Cortex of kidney (tissue), 1 donor: ENCODE measurements at places on chromosomes 2 and 18.

DNA sequence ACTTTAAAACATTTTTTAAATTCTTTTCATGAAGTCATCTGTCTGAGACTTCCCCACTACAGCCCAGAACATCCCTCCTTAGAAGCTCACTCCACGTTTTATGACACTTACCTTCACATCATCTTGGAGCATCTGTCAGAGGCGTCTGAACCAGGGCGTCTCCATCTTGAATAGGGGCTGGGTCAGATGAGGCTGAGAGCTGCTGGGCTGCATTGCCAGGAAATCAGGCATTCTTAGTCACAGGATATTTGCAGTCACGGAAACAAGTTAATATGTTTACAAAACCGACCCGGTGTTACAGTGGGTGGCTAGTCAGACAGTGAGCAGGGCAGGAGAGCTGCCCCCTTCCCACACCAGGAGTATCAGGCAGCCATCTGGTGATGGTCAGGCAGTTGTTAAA is 456.5 kb downstream of the FBXO15 start:
- no peak for DNase-seq

GRCh38 chr2:2116657-2117056 is 214.4 kb downstream of the MYT1L start:
- no peak for DNase-seq

DNA sequence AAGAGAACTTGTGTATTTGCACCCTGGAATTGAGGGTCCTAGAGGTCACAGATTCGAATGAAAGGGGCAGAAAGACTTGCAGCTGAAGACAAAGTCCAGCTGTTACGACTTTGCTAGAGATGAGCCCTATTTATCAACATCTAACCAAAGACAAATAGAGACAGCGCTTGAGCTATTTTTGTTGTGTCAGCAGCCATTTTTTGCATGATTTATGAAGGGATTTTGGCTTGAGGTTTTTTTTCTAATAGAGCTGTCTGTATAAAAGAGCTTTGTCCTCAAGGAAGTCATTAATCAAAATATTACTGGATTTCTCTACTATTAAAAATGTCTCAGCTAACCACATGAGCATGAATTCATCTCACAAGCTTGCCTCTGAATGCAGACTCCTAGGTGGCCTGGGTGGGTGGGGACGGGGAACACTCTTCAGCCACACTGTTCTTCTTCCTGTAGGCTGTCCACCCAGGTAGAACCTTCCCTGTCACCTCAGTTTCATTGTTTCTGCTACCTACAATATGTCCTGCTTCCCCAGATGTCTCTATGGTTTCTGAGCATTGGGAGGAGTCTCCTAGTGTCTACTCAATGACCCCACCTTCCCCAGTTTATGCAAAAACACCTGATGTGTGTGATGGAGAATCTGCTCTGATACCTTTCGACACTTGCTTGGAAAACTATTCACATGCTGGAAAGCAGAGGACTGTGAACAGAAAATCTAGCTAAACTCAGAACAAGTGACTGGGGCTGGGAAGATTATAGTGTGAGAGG is 7.2 kb upstream of the CD226 start:
- DNase-seq = no peak

DNA sequence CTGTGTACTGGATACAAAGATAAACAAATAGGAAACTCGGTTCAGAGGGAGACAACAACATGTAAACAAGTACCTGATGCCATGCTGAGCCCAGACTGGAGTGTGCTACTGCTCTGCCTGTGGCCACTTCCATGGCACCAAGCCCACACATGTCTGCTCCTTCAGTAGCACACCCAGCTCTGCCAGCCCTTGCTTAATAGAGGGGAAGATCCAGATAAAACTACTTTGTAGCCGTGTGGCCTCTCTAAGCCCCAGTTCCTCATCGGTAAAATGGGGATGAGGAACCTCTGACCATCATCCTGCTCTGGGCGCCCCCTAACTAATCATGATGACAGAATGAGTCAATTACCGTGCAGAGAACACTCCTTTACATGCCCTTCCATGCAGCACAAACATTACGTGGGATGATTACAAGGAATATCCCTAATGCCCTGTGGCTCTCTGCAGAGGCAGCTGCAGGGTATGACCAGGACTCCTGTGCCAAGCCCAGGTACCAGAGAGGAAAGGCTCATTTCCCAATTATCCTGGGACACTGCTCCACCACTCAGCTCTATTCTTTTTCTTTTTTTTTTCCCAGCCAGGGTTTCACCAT is 34.9 kb downstream of the DNMT3A start:
- no peak for DNase-seq

DNA sequence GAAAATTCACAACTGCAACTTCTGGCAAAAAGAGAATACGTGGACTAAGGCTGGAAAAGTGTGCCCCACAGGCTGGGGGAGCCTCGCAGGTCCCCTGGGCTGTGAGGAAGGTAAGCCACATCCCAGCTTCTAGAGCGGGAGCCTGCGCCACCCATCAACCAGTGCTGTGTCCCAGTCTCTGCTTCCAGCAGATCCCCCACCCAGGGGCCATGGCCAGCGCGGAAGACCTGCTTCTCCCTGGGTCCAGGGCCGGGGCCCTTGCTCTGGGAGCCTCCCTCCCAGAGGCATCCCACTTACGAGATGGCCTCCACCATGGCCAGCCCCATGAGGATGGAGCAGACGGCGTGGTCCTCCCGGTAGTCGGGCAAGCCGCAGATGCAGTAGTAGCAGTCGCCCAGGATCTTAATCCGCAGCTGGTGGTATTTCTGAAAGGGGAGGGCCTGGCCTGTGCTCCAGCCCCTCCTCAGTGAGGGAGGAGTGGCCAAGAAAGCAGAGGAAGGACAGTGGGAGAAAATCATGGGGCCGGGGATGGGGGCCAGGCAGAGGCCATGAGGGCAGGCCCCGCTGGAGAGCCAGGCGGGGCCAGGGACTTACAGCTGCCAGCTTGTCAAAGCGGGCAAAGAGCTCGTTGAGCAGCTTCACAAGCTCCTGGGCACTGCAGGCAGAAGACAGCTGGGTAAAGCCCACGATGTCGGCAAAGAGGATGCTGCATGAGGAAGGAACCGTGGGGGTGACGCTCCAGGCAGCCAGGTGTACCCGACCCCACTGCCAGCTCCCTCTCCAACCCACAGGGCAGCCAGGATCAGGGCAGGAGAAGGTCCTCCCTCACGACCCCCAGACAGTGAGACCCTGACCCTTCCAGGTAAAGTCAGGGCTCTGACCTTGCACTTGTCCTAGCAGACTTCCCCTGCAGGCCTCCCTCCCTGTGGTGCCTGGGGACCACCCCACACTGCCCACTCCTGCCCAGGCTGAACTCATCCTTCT is 48.0 kb downstream of the CENPO start:
- DNase-seq = no peak

DNA sequence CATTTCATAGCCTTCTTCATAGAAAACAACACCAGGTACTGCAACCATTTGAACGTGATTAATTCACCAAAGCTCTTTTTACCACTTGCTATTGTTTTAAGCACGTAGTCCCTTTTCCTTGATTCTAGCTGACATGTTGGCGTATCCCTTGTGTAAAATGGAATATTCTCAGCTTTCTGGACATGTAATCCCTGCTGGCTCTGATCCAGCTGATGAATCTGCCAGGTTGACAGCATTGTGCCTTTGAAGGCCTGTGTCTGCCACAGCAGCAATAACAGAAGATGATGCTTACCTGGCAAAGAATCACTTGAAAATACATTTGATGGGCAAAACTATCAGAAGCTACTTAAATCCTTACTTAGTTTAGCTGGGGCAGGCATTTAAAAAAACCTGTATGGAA is 81.0 kb upstream of the CCDC150 start:
- no peak for DNase-seq

- no peak for DNase-seq
These were observed 80.3 kb downstream of the GORASP2 start for GRCh38 chr2:171009386-171009785.

DNA sequence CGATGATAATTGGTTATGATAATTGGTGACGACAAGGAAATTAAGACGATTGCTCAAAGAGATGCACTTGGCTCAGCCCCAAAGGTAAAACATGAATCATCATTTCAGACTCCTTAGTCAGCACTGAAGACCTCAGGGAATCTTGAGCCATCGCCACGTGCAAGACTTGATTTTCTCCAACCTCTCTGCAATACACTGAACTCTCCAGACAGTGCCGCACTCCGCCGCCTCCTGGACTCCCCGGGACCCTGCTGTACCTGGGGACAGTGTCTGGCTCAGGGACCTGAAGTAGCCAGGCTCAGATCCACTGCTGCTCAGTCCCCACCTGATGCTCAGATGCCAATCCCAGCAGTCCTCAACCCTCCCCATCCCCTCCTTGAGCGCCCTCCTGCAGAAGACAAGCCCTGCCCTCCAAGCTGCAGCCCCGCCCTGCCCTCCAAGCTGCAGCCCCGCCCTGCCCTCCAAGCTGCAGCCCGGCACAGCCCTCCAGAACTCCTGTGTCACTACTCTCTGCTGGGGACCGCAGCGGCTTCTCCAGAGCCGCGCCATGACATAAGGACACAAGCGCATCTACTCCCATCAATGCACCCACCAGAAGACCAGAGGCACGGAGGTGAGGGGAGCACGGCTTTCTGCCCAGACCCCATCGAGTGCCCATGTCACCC is 1.1 kb downstream of the TMEM18 start:
- DNase-seq = no peak

DNA sequence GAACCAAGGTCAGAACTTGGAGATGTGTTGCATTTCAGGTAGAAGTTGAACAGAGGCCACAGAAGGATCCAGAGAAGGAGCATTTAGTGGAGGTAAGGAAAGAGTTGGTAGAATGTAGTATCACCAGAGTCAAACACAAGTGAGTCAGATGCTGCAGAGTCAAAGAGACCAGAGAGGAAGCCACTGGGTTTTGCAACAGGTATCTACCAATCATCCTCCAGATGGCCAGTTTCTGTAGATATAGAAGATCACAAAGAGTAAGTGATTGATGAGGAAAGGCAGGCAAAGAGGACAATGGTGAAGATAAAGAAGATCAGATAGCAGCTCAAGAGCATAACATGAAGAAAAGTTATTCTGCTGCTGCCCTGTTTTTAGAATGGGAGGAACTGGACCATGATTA is 75.9 kb downstream of the GTF3C3 start:
- DNase-seq = no peak

DNA sequence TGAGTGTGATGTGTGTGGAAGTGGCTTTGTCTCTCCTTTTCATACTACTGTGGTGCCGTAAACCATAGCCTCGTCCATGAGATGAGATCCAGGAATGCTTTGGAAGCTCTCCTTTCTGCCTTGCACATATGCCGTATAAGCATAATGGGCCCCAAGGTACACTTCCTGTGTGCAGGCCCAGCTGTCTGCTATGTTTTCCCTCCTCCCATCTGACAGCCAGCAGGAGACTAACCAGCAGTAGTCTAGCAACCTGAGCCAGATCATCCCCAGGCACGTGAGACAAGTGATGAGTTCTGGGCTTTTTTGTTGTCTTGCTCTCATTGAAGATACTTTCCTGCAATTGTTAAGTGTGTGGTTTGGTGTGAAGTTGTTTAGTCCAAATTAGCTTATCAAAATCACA is 555.5 kb upstream of the LRRTM4 start:
- DNase-seq = no peak

- DNase-seq = no peak
These were observed 1.6 kb downstream of the CRIM1 start for GRCh38 chr2:36356990-36357846.

GRCh38 chr18:48961547-48961946 is 10.8 kb upstream of the SMAD7 start:
- no peak for DNase-seq

DNA sequence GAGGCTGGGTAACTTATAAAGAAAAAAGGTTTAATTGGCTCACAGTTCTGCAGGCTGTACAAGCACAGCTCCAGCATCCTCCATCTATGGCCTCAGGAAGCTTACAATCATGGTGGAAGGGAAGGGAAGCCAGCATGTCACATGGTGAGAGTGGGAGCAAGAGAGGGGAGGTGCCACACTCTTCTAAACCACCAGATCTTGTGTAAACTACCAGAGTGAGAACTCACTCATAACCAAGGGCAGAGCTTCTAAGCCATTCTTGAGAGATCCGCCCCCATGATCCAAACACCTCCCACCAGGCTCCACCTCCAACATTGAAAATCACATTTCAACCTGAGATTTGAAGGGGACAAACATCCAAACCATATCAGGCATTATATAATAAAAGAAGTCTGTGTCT is 121.6 kb upstream of the CDC42EP3 start:
- DNase-seq = no peak

DNA sequence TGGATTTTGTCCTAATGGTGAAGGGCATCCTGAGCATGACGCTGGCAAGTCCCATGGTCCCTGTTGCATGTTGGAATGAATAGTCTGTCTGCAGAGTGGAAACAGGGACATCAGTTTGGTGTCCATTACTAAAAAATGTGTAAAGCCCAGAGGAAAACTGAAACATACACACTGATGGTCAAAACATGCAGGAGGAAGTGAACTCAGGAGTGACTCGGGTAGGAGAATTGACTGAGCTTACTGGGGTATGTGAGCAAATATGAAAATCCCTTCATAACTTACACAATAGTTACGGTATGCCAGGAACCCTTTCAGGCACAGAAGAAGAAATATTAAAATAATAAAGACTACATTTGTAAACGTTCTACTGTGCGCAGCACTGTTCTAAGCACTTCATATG is 5.6 kb upstream of the SOX11 start:
- no peak for DNase-seq

GRCh38 chr2:47724221-47724981 is 58.5 kb upstream of the MSH6 start:
- DNase-seq = no peak

DNA sequence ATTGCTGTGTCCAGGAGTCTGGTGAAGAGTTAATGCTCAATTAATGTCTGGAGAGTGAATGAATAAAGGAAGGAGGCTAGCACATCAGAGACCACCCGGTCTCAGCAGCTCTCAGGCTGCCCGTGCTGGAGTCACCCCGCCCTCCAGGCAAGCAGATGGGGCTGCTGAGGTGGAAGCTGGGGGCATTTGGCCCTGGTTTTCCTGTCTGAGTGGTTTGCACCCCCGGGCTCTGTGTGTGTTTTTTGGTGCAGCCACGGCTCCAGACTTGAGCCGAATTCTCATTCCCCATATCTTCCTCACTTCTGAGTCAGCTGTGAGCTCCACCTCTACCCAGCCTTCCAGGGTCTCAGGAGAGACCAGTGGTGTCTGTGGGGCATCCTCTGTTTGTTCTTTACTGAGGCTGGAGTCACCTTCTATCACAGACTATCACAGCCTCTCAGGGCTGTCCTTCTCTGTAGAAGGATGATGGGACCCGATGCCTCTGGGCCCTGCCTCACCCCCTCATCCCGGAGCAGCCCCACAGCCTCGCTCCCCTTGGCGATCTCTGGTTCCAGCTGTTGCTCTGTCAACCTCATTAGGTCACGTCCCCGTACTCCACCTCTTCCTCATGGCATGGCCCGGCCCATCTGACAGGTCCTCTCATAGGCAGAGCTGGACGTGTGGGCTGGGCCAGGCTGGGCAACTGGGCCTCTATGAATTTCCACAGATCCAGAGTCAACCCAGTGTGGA is 60.8 kb downstream of the HS1BP3 start:
- no peak for DNase-seq

DNA sequence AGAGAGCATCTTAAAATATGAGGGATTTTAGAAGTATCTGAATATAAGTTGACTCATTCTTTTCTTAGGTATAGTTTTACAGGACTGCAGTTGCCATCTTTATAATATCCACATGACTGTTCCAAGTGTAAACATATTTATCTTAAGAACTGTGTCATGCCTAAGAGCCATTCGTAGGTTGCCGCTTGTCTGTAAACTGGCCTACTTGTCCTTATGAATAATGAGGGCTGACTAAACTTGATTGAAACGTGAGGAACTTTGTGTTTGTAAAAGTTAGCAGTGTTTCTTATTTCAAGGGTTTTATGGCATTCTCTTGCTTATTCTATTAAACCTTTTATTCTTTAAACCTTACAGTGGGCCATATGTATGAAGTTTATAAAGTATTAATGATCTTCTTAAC is 99.6 kb downstream of the MAP3K20 start:
- DNase-seq = no peak
